ENCODE measurements at places on chromosomes 12 and 14.

DNA sequence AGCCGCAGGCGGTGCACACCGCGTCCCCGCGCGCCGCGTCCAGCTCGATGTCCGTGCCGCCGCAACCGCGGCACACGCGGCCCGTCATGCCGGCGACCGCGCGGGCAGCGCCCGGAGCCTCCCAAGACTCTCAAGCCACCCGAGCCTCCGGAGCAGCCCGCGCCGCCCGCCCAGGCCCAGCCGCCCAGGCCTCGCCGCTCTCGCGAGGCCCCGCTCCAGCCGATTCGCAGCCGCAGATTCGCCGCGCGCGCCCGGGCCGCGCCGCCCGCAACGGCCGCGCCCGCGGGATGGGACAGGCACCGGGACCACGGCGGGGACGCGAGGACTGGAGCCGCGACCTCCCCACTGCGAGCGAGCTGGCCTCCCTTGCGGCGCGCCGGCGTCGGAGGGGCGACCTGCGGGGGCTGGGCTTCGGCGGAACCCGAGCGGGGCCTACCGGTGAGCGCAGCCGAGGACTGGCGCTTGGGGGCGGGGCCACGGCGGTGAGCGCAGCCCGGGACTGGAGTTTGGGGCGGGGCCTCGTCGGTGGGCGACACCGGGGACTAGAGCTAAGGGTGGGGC, at the start of gene BRF1:
Gene BRF1, minus strand, starts transcription at position 460 of the 561 bp plus-strand sequence. Its CDS starts 372 bp downstream, at position 88.
- DNase-seq = peak; percentile 39

GRCh38 chr12:57552835-57553313, 3.0 kb downstream of the KIF5A start:
- no peak for DNase-seq

DNA sequence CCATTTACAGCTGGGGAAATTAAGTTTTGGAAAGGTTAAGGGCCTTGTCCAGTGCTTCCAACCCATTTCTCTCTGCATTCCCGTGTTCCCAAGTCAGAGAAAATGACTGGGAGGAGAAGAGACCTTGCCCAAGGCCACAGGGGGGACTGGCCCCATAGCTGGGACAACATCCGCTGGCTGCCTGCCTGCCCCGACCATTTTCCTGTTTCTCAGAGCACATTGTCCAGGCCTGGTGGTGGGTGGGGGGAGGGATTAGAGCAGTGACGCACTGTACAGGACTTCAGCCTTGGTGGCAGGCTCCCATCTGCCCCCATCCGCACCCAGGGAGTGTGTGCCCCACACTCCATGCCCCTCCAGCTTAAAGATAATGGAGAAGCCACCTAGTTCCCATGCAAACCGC, 27.7 kb downstream of the DIO3 start:
- no peak for DNase-seq

DNA sequence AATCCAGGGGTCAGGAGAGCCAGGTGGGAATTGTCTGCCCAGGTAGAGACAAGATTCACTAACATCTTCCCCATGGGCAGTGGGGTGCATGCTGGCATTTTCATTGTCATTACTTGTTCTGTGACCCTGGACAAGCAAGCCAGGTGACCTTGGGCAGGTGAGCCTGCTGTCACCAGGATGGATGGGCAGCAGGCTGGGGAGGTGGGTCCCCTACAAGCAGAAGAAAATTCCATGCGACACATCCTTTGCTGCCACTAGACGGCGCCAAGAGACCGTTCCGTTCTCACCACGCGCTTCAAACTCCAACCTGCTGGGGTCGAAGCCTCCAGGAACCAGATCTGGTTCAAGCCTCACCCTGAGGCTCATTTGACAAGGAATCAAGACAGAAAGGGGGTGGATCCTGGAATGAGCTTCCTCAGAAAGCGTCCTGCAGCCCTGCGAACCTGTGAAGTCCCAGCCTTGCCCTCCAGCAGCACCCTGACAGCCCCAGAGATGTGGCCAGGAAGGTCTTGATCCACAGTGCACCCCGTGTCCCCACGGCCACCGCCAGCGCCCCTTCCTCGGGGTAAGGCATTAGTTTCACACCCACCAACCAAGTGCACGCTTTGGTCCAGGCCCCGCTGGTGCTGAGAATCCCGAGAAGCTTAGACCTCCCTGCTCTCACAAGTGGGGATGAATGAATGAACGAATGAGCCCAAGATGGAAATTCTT, 3.2 kb upstream of the DYNC1H1 start:
- peak; percentile 58 for DNase-seq

GRCh38 chr12:81083018-81083417, 5.1 kb downstream of the ACSS3 start:
- no peak for DNase-seq

- DNase-seq = no peak
Observed at GRCh38 chr12:31589904-31590641, 863 bp downstream of the DENND5B start.

DNA sequence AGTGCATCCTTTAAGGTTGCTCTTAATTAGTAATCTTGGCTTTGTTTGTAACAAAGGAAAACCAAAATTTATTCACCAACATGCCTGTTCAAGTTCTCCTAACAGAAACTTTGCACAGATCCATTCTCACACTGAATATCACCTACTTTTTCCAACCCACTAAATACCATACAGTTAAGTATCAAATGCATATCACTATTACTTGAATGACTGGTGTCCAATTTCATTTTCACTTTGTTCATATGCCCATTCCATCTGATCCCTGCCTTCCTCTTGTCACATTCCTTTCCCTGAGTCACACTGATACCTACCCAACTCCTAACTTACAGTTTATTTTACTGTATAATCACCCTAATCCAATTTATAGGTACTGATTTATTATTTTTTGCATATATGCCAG, 286.4 kb downstream of the NELL2 start:
- DNase-seq = no peak

DNA sequence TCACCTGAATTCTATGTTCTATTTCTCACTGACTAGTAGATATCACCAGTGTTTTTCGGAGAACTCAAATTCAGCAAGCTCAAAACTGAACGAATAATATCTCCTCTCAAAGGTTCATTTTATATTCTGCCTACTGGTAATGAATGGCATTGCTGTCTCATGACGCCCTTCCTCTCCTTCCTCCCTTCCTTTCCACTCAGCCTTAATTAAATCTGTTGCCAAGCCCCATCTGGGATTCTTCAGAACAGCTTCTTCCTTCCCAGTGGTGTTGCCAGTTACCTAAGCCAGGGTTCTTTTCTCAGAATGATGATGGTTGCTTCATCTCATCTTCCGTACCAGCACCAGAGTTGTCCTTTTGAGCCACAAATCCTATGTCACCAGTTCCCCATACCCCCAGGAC, 143.2 kb downstream of the SYNE2 start:
- DNase-seq = no peak

DNA sequence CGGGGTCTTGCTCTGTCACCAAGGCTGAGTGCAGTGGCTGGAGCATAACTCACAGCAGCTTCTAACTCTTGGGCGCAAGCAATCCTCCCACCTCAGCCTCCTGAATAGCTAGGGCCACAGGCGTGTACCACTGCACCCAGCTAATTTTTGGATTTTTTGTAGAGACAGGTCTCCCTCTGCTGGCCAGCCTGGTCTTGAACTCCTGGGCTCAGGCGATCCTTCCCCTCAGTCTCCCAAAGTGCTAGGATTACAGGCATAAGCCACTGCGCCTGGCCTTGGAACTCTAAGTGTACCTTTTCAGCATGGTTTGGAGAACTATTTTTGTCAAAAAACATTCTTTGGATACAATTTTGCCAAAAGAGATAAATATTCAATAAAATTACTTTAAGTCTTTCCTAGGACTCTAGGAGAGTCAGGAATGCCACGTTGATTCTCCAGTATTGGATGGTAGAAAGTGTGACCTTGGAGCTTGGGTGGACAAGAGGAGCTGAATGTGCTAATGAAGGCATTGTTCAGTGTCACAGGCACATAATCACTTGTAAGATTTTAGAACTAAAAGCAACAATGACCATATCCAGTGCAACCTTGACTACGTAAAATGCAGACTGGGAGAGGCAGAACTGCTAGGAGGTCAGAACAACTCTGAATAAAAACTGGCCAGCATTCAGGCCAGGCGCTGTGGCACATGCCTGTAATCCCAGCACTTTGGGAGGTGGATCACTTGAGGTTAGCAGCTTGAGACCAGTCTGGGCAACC, 2.8 kb downstream of the SRSF9 start:
- DNase-seq = no peak

DNA sequence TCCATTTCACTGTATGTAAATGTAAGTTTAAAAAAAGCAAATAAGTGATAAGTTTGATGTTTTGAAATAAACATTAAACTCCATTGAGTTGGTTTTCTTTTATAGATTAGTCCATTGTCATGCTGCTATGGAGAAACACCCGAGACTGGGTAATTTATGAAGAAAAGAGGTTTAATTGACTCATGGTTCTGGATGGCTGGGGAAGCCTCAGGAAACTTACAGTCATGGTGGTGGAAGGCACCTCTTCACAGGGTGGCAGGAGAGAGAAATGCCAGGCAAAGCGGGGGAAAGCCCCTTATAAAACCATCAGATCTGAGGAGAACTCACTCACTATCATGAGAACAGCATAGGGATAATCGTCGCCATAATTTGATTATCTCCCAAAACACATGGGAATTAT, 48.4 kb upstream of the OXA1L start:
- DNase-seq = no peak

DNA sequence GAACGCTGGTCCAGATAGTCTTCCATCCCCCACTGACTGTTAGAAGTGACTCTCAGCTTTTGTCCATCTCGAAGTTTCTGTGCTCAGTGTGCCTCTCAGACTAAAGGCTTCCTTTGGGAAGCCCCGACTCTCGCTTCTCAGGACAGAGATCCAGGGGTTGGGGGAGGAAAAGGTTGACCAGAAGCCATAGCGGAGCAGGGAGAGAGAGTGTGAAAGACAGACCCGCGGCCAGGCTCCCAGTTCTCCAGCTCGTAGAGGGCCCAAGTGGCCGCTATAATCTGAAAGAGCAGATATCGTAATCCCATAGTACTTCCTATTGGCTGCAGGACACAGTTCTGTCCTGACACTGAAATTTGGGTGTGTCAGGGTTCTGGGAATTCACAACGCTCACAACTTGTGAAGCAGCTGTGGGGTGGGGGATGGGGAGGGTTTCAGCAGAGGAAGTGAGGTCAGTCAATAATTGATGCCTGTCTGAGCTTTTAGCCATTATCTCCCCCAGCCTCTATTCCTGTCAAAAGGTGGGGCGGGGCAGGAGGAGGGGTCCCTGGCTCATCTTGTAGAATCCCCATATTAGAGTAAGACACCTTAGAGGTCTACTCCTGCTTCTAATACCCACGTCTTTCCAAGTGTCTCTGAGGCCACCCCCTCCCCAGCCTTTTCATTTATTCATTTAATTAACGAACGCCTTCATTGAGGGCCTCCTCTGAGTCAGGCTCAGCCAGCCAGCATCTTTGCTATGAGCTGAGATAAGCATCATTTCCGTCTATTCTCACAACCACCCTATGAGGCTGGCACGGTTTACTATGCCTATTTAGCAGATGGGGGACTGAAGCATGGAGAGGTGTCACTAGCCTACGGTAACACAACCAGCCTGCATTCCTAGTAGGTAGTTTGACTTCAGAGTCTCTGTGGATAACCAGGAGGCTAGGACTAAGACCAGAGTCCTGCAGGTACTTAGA, 1.6 kb upstream of the ACVRL1 start:
- no peak for DNase-seq

- DNase-seq = no peak
Observed at GRCh38 chr12:5437589-5437988, 5.7 kb downstream of the NTF3 start.

GRCh38 chr12:6765048-6765633, 1.0 kb upstream of the PTMS start:
- no peak for DNase-seq

GRCh38 chr14:104352493-104353220, 214.3 kb downstream of the KIF26A start:
- DNase-seq = no peak

DNA sequence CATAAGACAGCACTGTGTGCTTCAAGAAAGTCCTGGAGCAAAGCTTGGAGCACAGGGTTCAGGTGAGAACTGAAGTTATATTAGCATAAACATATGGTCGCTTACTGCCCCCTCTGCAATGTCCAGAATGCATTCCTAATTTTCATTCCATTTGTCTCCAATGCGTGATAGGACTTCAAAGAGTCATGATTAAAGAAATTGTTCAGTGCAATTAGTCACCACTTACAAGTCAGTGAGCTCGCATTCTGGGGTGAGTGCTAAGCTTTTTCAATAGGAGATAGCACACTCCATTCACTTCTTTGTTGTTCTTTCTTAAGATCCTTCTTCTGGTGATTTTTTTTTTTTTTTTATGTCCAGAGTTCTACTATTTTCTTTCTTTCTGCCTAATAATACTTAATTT, 398.4 kb downstream of the SYT1 start:
- DNase-seq = no peak

- no peak for DNase-seq
Observed at GRCh38 chr14:65403231-65403630, 9.3 kb upstream of the FUT8 start.

GRCh38 chr12:123771261-123771660, 9.2 kb downstream of the DNAH10 start:
- DNase-seq = no peak

DNA sequence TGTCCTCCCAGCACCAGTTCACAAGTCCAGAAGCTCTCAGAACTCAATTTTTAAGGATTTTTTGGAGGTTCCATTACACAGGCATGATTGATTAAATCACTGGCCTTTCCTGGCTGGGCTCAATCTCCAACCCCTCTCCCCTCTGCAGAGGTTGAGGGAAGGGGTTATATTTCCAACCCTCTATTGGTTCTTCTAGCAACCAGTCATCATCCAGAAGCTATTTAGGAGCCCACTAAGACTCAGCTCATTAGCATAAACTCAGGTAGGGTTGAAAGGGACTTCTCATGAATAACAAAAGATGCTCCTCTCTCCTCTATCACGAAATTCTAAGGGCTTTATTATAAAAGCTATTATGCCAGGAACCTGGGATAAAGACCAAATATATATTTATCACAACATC, 41.5 kb downstream of the SPPL3 start:
- no peak for DNase-seq

DNA sequence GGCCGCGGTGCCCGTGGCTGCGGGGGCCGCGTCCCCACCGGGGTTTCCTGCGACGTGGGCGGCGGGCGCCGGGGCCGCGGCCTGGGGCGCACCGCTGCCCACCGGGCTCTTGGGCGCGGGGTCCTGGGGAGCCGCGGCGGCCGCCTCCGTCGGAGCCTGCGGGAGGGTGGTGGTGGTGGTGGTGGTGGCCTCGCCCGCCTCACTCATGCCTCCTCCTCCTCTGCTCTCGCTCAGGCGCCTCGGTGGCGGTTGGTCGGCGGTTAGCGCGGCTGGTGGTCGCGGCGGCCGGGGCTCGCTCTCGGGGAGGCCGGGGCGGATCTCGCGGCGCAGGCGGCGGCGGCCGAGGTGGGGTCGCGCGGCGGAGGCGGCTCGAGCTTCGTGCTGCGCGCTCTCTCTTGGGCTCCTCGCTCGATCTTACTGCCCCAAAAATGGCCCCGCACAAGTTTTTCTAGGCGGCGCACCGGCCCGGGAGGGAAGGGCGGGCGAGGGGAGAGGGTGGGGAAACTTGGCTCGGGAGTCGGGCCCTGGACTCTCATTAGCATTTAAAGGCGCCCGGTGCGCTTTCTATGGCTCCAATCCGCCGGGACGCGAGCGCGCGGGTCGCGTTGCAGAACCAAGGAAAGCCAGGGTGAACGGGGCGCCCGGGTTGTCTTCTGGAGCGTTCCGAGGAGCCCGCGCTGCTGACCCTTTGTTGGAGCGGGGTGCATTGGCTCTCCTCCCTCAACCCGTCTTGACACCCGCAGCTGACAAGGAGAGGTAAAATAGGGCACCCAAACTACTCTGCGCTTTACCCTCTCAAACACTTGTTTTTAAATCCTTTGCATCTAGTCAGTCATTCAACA, at the start of gene YBX3:
Gene YBX3, minus strand, starts transcription at position 419 of the 842 bp plus-strand sequence. Its CDS starts 212 bp downstream, at position 207.
- DNase-seq = no peak

Measured in NCI-H2107 (cell line).